ENCODE measurements at places on chromosomes 11 and 22. TPM values are rescaled to one million over a fixed set of nuclear protein-coding genes. Genes with fewer than 3 reads are reported as not detected.

GRCh38 chr11:107827041-107827440 is 31.5 kb downstream of the SLC35F2 start:
- no peak for DNase-seq

DNA sequence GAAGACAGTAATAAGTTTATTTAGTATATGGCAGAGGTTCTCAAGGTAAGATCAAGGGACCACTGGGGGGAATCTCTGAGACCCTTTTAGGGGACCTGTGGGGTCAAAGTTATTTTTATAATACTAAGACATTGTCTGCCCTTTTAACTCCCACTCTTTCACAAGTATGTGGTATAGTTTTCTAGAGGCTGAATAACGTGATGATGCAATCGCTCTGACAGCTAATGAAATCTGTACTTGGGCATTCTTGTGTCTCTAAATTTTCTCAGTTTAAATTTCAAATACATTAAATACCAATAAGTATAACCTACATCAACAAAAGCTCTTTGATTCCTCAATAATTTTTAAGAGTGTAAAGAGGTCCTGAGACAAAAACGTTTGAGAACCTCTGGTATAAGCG is 147.9 kb downstream of the ATG16L2 start:
- peak; percentile 60 for DNase-seq

DNA sequence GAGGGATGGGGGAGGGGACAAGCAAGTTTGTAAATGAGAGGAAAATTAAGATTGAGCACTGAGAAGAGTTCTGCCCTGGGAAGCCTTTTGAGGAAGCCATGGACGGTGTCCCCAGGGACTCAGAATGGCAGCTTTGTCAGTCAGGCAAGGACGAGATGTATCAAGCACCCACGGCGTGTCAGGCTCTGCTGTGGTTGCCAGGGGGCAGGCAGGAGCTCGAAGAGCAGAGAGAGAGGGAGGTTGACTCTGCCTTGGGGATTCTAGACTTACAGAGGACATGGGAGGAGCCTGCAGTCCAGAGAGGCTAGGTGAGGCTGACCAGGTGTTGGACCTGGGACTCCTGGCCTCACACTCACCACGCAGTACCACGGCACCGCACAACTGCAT is 29.1 kb upstream of the SYT7 start:
- DNase-seq, result no peak

- peak; percentile 48 for DNase-seq
Measured at GRCh38 chr11:17260020-17260419, 16.5 kb upstream of the NUCB2 start.

DNA sequence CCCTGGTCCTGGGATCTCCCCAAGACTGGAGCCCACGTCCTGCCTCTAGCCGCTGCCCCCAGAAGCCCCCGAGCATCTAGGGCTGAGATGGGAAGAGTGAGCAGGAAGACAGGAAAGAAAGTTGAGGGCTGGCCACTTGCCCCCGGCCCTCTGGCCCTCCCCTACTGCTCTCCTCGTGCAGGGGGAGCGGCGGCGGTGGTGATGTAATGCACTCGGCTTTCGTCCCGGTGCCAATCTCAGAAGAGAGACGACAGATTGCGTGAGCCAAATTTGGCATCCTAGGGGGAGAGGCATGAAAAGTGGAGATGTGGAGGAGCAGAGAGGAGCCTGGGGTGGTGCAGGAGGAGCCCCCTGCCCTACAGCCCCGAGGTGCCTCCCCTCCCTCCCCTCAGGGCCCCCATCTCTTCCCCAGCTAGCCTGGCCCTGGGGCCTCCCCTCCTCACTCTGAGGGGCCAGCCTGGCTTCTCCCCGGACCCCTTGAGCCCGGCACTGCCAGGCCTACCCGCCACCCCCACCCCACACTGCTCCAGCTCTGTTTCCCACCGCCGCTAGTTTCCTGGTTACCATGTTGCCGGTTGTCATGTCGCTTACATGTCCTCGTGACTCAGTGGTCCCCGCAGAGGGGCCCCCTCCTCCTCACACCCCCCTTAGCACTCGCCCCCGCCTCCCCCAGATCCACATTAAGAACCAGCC is 2.5 kb downstream of the KCNJ4 start:
- DNase-seq, result peak; percentile 55

- no peak for DNase-seq
Measured at GRCh38 chr11:93116641-93117441, 81.0 kb downstream of the SLC36A4 start.

DNA sequence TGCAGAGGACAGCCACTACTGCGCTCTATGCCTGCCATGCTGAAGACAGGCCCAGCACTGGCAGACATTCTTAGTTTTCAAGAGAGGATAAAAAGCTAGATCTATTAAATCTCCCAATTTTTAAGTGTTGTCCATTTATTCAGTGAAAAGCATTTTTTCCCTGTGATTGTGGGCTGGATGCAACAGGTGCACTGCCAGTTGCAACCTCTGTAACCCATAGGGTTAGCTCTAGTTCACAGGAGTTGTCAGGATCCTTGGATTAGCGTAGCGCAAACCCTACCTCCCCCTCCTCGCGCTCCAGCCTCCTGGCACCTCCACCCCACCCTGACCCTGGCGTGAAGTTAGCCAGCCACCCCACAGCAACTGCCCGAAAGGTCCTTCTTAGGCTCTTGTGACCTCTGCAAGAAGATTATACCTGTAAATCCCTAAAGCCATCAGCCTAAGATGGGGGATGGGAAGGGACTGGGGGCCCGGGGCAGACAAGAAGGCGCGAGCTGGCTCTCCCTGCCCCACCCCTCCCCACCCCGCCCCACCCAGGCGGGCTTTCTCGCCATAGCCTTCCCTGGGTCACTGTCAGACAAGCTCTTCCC is 30.9 kb downstream of the EIF3F start:
- no peak for DNase-seq

DNA sequence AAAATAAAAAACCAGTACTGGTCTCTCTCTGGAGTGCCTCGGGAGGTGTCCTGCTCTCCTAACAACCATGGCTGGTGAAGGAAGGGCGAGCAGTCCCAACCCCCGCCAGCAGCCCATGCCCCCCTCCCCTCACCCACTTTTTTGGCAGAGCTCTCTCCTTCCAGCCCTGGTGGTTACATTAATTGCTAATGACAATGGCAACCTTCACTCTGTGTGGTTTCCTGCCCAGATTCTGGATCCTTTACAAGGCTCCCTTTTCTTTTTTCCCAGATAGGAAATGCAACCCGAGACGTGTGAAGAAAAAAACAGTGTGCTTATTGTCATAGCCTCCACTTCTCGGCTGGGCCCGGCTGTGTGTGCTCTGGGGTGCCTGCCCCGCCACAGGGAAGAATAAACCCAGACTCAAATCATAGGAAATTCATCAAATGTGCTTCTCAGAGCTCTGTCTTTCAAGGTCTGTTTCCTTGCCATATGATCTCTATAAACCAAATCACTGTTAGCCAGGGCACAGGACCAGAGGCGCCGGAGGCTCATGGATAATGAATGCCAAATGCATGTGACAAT is 513.0 kb downstream of the SOX6 start:
- DNase-seq, result no peak

- DNase-seq, result peak; percentile 20
Measured at GRCh38 chr11:104897891-104898684, at the start of gene CASP12. TSS of gene CASP12 (minus strand) at chr11:104898460.

- no peak for DNase-seq
Measured at GRCh38 chr11:61307354-61307753, 12.2 kb upstream of the VWCE start.

- no peak for DNase-seq
Measured at GRCh38 chr11:71371674-71372069, 76.5 kb downstream of the DHCR7 start.

The BRSK2 gene
- not detected for total RNA-seq

The PDGFB gene
- 0.09 TPM for total RNA-seq

The CST6 gene
- total RNA-seq, result not detected

The DDI1 gene
- total RNA-seq, result not detected

The MCAM gene
- total RNA-seq, result 52.1 TPM

The PPARA gene
- total RNA-seq, result 24.4 TPM

The SYCE3 gene
- not detected for total RNA-seq
